Thymus (tissue), 14 donors: ENCODE measurements at places on chromosomes 5 and 9.
A peak's percentile ranks its signal among the peaks of the same experiment; 100 is the strongest.

GRCh38 chr5:80246001-80246758 is 9.7 kb downstream of the SERINC5 start:
- no peak overlapping the region for H3K4me3 ChIP-seq
- no peak for DNase-seq

- H3K36me3 ChIP-seq = no peaks in the 10 kb centered on the region
- H3K4me3 ChIP-seq = no peak overlapping the region
- H3K4me1 ChIP-seq = no peaks in the 10 kb centered on the region
- H3K27ac ChIP-seq = no peak overlapping the region
- no peak for DNase-seq
These were observed 97.6 kb downstream of the FRMD3 start for GRCh38 chr9:83440641-83441040.

DNA sequence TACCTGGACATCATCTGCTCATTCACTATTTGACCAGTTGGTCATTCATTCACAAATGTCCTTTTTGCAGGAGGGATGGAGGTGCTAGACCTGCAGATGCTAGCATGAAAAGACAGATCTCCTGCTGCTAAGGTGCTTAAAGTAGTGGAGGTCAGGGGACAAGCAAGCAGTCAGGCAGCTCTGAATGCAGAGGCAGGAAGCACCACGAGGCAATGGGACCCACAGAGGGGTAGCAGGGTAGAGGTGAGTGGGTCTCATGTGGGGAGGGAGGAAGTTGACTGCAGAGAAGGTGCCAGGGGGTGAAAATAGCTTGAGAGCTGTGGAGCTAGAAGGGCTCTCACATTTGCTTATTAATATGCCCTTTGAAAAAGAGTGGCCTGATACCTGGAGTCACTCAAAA is 25.2 kb downstream of the FXN start:
- no peaks in the 10 kb centered on the region for H3K4me1 ChIP-seq
- no peak overlapping the region for H3K4me3 ChIP-seq
- H3K27me3 ChIP-seq = no peaks in the 10 kb centered on the region

- no peaks in the 10 kb centered on the region for H3K4me1 ChIP-seq
- no peaks in the 10 kb centered on the region for H3K36me3 ChIP-seq
- H3K4me3 ChIP-seq = no peak overlapping the region
- H3K27me3 ChIP-seq = no peaks in the 10 kb centered on the region
These were observed 57.5 kb downstream of the CDH6 start for GRCh38 chr5:31251032-31251431.

- H3K36me3 ChIP-seq = no peaks in the 10 kb centered on the region
- H3K27me3 ChIP-seq = no peaks in the 10 kb centered on the region
- no peak for DNase-seq
These were observed 280.8 kb downstream of the FANCC start for GRCh38 chr9:95036676-95037075.

DNA sequence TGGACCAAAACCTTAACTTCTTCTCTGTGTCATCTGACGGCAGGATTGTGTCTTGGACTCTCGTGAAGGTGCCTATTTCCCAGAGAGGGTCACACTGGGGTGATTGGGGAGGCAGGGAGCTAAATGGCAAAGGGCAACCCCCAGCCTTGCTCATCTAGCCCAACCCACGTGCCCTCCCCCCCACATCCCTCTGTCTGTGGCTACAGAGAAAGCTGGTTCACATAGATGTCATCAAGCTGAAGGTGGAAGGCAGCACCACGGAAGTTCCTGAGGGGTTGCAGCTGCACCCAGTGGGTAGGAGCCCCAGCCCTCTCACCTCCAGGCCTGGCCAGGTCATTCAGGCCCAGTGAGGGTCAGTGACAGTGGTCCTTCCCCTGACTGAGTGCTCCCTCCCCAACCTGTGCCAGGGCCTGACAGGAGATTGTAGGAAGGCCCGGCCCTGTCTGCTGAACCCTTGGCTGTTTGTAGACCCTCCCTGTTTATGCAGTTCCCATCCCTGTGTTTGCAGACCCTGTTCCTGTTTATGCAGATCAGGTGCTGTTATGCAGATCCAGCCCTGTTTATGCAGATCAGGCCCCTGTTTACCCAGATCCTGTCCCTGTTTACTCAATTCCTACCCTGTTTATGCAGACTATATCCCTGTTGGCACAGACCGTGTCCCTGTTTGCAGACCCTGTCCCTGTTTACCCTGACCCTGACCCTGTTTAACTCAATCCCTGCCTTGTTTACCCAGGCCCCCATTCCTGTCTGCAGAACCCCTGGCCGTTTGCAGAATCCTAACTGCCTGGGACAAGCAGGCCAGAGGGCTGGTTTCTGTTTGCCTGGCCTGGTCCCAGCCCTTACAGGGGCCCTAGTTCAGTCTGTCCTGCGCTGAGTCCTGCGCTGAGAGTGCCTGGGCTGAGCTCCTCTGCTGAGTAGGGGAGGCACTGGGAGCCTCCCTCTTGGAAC is 10.4 kb downstream of the ENHO start:
- no peak overlapping the region for H3K4me3 ChIP-seq
- DNase-seq = no peak
- H3K27me3 ChIP-seq = no peaks in the 10 kb centered on the region

DNA sequence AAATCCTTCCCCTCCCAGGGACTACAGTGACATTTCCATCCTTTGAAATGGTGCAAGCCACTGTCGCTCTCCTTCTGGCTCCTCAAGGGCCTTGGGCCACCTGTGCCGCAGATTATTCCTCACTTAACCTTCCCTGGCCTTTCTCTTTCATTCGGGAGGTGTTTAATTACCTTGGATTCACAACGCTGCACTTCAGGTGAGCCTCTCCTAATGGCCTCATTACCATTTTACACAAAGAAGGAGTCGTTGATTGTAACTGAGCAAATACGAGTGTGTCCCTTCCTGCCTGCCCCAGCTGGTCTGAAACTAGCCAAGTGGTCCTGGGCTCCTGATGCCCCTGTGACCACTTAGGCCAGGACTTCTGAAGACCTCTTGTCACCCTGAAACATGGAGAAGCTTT is 205.0 kb downstream of the CRB2 start:
- H3K4me3 ChIP-seq = no peak overlapping the region
- no peaks in the 10 kb centered on the region for H3K4me1 ChIP-seq
- H3K36me3 ChIP-seq = no peaks in the 10 kb centered on the region
- no peak overlapping the region for H3K27ac ChIP-seq

DNA sequence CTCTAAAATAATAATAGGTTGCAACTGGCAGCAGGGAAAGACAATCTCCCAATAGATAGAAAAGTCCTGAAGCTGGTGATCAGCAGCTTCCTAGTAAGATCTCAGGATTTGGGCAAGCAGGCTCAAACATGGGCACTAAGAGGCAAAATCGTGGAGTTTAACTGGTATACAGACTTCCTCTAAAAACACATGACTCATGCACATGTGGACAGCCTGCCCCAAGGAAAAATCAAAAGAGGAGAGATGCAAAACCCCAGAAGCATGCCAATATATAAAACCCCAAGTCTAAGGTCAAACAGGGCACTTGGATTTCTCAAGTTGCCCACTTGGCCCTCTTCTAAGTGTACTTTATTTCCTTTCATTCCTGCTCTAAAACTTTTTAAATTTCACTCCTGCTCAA is 62.8 kb downstream of the CDKN2A start:
- H3K4me3 ChIP-seq = no peak overlapping the region
- no peaks in the 10 kb centered on the region for H3K27me3 ChIP-seq
- H3K27ac ChIP-seq = no peak overlapping the region
- DNase-seq = no peak
- no peaks in the 10 kb centered on the region for H3K4me1 ChIP-seq

DNA sequence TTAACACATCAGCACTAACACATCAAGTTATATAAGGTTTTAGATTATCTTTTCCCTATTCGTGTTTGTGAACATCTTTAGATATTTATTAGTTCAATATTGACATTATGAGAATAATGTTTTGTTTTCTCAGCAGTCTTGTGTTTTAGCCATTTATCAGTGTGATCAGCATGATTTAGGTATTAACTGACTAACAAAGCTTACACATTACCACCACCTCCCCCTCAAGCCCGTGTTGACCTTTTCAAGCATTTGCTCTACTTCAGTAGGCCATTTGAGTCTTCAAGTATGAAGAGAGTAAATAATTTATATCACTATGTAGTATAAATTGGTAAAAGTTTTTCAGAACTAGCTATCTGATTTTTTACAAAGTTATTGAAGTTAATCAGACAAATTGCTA is 6.9 kb downstream of the PBX3 start:
- H3K27ac ChIP-seq = no peak overlapping the region
- H3K4me3 ChIP-seq = no peak overlapping the region
- H3K27me3 ChIP-seq = no peaks in the 10 kb centered on the region
- H3K4me1 ChIP-seq = peaks cover 2% of the 10 kb centered on the region
- no peaks in the 10 kb centered on the region for H3K36me3 ChIP-seq

GRCh38 chr5:67004730-67005350 is 191.8 kb downstream of the CD180 start:
- H3K27me3 ChIP-seq = no peaks in the 10 kb centered on the region
- peaks cover 9% of the 10 kb centered on the region for H3K4me1 ChIP-seq
- H3K4me3 ChIP-seq = peak overlapping the region; percentile 77
- H3K27ac ChIP-seq = peak overlapping the region; percentile 89

- no peaks in the 10 kb centered on the region for H3K36me3 ChIP-seq
- peak; percentile 10 for DNase-seq
- no peaks in the 10 kb centered on the region for H3K4me1 ChIP-seq
- peak within 1 kb of the TSS; percentile 14 for H3K4me3 ChIP-seq
- peaks cover 30% of the 10 kb centered on the region for H3K27me3 ChIP-seq
- no peak within 1 kb of the TSS for H3K27ac ChIP-seq
These were observed at the start of gene CTNND2 for GRCh38 chr5:11904265-11904906. Gene CTNND2, minus strand, starts transcription at chr5:11904446. Its CDS starts 593 bp downstream, at chr5:11903853.

DNA sequence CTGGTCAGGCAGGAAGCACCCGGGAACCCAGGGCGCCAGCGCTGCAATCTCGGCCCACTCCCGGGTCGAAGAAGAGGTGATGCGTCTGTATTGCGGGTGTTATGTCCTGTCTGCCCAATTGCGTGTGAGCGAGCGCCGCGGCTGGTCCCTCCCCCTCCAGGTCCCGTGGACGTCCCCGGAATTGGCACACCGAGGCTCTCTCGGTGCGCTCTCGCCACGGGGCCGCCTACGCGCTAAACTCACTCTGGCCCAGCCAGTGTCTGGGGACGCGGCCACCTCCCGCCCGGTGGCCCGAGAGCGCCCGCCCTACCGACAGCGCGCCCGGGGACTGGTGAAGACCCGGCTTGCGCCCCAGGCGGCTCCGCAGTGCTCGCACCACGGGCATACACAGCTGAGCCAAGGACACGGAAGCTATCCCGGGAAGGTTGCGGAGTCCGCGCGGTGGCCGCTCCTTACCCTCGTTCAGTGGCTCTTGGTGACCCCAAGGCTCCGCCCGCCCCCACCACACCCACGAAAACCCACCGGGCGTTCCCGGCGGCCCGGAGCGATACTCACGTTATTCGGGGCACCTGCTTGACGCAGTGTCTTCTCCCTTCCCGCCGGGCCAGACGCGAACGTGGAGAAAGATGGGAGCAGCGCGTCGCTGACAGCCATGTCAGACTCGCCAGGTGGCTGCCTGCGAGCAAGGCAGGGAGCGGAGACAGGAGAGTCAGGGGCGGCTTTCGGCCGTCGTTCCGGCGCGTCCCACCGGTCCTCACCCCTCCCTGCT is 1.0 kb downstream of the KLF4 start:
- H3K27ac ChIP-seq = no peak overlapping the region
- peaks cover 14% of the 10 kb centered on the region for H3K4me1 ChIP-seq

GRCh38 chr5:82419559-82420332 is 141.6 kb upstream of the RPS23 start:
- no peaks in the 10 kb centered on the region for H3K36me3 ChIP-seq
- DNase-seq = peak; percentile 36
- H3K4me1 ChIP-seq = peaks cover 36% of the 10 kb centered on the region
- H3K27me3 ChIP-seq = no peaks in the 10 kb centered on the region
- no peak overlapping the region for H3K27ac ChIP-seq
- H3K4me3 ChIP-seq = no peak overlapping the region

- H3K4me1 ChIP-seq = no peaks in the 10 kb centered on the region
- no peak overlapping the region for H3K4me3 ChIP-seq
- H3K36me3 ChIP-seq = no peaks in the 10 kb centered on the region
- H3K27ac ChIP-seq = no peak overlapping the region
These were observed 4.9 kb downstream of the PDCD1LG2 start for GRCh38 chr9:5515261-5515650.

DNA sequence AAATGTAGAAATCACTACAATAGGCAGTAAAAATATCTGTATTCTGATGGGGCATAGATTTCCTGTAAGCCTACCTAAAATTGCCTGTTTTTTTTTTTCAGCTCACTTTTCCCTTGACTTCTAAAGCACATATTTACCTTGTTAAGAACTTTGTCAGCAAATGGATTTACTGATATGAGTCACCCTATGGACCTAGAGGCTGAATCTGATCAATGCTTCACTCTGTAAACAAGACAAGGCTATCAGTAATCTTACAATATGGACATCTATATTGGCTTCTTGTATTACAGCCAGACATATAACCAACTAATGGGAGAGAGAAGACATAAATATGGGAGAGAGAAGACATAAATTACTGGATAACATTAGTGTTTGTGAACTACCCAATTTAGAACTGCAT is 792.7 kb upstream of the CHD1 start:
- no peaks in the 10 kb centered on the region for H3K27me3 ChIP-seq
- no peaks in the 10 kb centered on the region for H3K4me1 ChIP-seq
- no peak overlapping the region for H3K27ac ChIP-seq

- H3K4me1 ChIP-seq = peaks cover 14% of the 10 kb centered on the region
- H3K36me3 ChIP-seq = peaks cover under 1% of the 10 kb centered on the region
- H3K4me3 ChIP-seq = peak overlapping the region; percentile 26
These were observed 2.2 kb downstream of the NR2F1 start for GRCh38 chr5:93585041-93585766.

GRCh38 chr9:2373648-2374047 is 247.9 kb upstream of the VLDLR start:
- no peak for DNase-seq
- H3K4me3 ChIP-seq = no peak overlapping the region
- no peaks in the 10 kb centered on the region for H3K27me3 ChIP-seq
- H3K4me1 ChIP-seq = no peaks in the 10 kb centered on the region
- no peak overlapping the region for H3K27ac ChIP-seq

DNA sequence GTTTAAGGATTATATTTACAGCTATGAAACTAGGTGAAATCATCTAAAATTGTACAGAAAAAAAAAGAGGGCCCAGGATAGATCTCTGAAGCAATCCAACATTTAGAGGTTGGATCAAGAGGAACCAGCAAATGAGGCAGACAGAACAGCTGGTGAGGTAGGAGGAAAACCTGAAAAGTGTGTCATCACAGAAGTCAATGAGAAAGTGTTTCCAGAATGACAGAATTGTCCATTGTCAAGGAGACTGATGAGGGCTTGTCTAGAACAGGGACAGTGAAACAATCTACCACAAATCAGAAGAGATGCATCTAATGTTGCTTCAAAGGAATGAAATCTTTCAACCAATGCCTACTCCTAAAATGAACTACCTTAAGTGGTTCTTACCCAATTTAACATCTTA is 6.6 kb downstream of the C5orf63 start:
- H3K27me3 ChIP-seq = no peaks in the 10 kb centered on the region
- no peaks in the 10 kb centered on the region for H3K36me3 ChIP-seq
- H3K4me1 ChIP-seq = no peaks in the 10 kb centered on the region
- H3K4me3 ChIP-seq = no peak overlapping the region
- DNase-seq = no peak
- no peak overlapping the region for H3K27ac ChIP-seq
